ENCODE measurements at places on chromosomes 7 and 10.

DNA sequence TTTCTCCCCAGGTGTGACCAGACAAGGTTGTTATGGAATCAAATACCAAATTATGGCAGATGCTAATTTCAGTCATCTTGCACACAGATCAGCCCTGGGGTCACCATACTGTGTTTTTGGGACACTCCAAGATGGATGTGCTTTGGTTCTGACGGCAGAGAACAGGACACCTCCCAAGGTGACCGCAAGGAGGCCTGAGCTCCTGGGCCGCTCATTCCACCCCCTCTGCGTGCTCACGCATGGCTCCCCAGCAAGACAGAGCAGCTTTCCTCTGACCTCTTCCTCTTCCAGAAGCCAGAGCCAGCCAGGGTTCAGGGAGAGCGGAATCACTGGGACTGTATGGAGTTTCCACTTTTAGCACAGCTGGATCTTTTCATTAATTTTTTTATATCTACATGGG is 402.8 kb downstream of the DNAJB6 start:
- DNase-seq, result no peak

DNA sequence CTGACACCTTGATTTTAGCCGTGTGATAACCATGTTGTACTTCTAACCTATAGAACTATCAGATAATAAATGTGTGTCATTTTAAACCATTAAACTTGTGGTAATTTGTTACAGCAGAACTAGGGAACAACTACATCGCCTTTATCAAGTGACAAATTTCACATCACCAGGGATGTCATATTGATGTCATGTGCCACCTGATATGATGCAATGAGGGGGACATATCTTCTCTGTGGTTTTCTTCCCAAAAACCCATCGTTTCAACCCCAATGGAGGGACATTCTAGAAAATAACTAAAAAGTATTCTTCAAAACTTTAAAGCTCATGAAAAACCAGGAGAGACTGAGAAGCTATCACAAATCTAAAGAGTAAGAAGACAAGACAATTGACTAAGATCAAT is 212.2 kb downstream of the ETV1 start:
- DNase-seq, result no peak

- DNase-seq, result no peak
Observed at GRCh38 chr10:30062090-30062489, 2.7 kb upstream of the JCAD start.

DNA sequence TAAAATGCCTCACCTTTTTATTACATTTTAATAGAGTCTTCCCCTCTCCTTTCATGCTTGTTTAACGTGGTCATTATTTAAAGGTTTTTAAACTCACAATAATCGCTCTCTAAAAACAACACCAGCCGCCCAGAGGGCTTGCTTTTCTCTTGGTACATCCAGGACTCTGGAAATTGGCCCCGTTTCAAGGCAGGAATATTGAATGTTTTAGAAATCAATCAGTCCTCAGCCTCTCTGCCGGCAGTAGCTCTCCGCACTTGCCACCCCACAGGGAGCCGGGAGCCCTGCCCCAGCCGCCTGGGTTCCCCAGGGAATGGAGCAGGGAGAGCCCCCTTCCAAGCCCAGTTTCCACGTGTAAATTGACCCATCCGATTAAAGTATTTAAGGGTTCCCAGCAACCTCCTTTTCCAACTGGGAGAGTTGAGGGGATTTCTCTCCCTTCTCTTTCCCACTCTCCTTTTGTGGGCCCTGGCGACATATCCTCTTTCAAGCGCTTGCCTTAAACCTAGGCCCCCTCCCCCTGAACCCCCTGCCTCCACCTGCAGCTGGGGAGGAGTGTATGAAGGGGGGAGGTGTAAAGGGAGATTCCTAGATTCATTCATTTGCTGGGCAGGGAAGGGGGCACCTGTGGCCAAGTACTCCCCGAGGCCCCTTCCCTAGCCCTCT is 1.9 kb downstream of the FGF8 start:
- no peak for DNase-seq

- DNase-seq, result no peak
Observed at GRCh38 chr10:33749067-33749735, 414.7 kb upstream of the NRP1 start.

DNA sequence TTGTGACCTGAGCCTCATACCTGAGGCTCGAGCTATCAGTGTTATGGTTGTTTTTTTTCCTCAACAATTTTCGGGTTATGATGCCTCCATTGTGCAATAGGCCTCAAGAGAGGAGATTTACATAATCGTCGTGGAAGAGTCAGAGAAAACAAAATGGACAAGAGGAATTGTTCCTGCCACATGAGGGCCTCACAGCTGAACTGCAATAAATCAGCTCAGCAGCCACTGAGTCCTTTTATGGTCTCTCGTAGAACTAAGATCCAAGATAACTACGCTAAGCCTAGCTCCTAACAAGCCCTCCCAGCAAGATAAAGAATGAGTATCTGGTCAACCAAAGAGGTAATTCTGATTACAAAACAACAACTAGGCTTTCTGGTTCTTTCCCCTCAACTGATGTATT is 336.8 kb downstream of the WDR11 start:
- DNase-seq, result no peak

GRCh38 chr10:131034451-131034850 is 277.1 kb downstream of the TCERG1L start:
- DNase-seq, result no peak

- no peak for DNase-seq
Observed at GRCh38 chr10:90227786-90228185, 526.4 kb downstream of the KIF20B start.

DNA sequence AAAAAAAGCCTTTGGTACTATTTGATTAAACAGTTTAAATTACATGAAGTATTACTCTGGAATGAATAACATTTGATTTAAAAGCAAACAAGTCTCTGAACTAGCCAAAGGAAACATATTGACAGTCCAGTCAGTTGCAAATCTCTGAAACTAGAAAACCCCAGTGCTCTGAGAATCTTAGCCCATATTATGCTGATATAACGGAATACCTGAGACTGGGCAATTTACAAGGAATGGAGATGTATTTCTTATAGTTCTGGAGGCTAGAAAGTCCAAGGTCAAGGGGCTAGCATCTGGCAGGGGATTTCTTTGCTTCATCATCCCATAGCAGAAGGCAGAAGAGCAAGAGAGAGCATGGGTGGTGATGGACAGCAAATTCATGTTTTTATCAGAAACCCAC is 21.7 kb upstream of the FKBP9 start:
- DNase-seq, result no peak

DNA sequence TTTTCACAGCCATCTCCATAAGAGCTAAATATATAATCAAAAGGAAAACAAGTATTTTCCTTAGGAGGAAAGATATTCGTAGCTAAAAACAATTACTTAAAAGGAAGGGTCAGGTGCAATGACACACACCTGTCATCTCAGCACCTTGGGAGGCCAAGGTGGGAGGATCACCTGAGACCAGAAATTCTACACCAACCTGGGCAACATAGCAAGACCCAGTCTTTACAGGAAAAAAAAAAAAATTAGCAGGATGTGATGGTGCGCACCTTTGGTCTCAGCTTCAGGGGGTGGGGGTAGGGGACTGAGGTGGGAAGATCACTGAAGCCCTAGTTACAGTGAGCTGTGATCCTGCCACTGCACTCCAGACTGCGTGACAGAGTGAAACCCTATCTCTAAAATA is 11.9 kb downstream of the TNPO3 start:
- no peak for DNase-seq

DNA sequence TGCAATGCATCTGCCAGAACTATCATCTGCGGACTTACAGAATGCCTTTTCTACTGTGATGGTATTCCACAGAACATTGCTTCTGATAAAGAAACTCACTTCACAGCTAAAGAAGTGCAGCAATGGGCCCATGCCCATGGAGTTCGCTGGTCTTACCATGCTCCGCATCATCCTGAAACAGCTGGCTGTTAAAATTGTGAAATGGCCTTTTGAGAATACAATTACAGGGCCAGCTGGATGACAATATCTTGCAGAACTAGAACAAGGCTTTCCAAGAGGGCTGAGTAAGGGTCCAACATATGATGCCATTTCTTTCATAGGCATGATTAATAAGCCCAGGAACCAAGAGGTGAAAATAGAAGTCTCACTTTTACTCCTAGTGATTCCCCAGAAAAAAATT is 104.1 kb upstream of the ADCY1 start:
- DNase-seq, result no peak

DNA sequence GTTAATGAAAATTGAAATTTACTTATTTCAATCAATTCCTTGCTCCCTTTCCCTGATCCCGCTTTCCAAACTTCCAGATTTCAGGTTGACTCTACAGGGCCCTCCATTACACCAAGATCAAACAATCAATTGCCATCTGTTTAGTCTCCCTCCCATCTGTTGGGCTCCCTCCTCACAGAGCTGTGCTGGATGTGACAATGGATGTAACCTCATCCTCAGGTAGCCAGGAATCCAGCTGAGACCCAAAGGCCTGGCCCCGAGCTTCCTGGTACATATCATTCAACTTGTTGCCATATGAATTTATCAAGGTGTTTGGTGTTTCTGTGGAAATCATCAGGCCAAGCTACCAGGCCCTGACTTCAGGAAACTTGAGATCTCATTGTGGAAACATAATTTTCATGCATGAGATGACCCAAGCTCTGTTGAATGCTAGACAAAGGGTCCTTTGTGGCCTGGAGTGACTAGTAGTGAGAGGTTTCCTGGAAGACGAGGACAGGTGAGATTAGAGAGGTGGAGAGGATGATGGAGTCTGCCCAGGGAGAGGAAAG is 148.6 kb upstream of the PDE1C start:
- DNase-seq, result no peak

- no peak for DNase-seq
Observed at GRCh38 chr7:64686493-64687184, 20.7 kb downstream of the ZNF107 start.

DNA sequence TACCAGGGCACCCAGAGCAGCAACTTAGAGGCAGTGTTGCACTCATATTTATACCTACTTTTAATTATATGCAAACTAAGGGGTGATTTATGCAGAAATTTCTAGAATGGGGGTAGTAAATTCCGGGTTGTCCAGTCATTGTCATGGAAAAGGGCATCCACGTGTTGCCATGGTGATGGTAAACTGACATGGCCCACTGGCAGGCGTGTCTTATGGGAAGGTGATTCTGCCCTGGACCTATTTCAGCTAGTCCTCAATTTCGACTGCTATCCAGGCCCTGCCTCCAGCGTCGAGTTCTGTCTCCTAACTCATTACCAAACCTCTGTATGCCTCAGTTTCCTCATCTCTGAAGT is 12.8 kb downstream of the SNX8 start:
- DNase-seq, result no peak

GRCh38 chr10:27861781-27862180 is 116.2 kb upstream of the MKX start:
- DNase-seq, result no peak

DNA sequence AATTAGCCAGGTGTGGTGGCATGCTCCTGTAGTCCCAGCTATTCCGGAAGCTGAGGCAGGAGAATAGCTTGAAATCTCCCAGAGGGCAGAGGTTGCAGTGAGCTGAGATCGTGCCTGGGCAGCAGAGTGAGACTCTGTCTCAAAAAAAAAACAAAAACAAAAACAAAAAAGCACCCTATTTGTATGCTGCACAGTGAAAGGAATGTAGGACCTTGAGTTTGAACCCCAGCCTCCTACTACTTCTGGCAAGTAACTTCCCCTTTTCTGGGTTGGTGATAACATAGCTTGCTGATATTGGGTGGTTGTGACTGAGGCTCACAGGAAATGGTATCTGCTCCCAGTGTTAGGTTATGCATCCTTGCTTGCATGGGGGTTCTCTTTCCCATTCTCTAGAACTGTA is 205.3 kb downstream of the BUB3 start:
- DNase-seq, result no peak

- no peak for DNase-seq
Observed at GRCh38 chr10:77383861-77384553, 253.6 kb downstream of the KCNMA1 start.

- no peak for DNase-seq
Observed at GRCh38 chr7:13538669-13539068, 450.8 kb downstream of the ETV1 start.

- DNase-seq, result no peak
Observed at GRCh38 chr10:43679509-43679908, 30.8 kb upstream of the ZNF32 start.

DNA sequence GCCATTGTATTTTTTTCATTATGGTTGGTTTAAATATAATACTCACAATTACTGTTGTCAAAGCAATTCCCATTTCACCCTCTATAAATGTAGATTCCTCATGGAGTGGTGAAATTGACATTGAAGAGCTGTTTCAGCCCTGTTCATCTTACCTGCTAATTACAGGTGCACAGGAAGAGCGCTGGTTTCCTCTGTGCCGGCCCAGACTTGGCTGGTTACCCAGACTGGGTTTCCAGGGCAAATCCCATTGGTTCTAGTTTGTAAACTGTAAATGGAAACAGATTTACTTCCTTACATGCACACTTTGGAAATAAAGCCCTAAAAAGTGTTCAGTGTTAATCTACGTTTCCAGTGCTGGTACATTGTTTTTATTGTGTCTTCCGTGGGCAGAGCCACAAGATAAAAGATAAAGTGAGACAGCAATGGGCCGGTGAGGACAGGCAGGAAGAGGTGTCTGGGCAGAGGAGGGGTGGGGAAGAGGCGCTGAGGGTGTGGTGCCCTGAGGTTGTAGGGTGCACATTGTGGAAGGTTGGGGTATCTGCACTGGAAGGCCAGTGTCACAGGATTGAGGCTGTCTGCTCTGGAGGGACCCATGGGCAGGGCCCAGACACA is 71.6 kb upstream of the ZPBP start:
- DNase-seq, result no peak

GRCh38 chr10:12960334-12960898 is 41.1 kb downstream of the CCDC3 start:
- DNase-seq, result no peak

DNA sequence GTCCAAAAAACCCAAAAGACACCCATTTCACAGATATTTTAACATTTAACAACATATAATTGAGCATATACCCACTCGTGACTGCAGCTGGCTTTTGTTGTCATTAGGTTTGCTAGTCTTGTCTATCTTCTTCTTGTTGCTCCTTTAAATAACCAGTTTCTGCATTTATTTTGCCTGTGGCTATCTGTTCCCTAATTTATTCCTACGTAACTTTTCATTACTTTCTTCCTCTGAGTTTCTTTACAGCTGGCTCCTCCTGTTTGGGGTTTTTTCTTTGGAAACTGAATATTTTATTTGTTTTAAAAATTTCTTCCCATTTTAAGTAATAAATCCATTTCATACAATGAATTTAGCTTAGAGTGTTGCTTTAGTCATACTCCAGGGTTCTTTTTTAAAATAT is 14.4 kb downstream of the PILRA start:
- no peak for DNase-seq

- no peak for DNase-seq
Observed at GRCh38 chr7:327991-328702, 38.2 kb downstream of the FOXL3 start.

DNA sequence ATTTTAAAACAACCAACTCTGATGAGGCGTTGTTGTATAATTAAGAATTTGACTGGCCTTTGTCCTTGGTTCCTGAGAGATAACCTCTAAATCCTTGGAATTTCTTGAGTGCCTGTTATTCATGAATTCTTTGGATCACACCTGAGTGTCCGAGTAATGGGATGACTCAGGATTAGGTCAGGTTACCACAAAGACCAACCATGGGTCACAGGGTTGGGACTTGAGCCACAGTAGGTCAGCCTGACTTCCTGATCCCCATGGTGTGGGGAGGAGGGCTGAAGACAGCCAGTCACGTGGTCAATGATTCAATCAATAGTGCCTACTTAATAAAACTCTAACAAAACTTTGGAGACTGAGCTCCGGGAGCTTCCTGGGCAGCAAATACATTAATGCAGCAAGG is 192.5 kb downstream of the GFRA1 start:
- DNase-seq, result no peak

All from NCI-H1092 (cell line).